ENCODE measurements at places on chromosomes 16 and 17.
A peak's percentile ranks its signal among the peaks of the same experiment; 100 is the strongest.

DNA sequence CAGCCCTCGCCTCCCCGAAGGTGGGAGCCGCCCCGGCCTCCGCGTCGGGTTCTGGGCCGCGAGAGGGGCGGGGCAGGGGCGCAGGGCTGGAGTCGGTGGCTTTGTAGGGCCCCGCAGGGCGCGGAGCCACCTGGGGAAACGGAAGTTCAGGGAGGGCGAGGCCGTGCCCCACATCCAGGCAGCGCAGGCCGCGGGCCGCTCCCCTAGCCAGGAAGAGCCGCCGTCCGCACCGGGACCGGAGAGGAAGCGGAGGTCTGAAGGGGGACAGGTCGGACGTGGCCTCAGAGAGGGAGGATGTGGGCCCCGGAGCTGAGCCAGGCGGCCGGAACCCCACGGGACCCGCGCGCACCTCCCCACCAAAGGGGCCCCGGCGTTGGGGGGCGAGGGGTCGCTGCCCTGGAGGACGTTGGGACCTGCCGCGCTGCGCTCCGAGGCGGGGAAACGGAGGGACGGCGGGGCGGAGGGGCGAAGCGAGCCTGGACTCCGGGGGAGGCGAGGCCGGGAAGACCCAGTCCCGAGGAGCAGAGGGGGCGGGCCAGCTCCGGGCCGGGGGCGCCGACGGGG, 482 bp upstream of the SLC16A3 start:
- DNase-seq, result no peak

DNA sequence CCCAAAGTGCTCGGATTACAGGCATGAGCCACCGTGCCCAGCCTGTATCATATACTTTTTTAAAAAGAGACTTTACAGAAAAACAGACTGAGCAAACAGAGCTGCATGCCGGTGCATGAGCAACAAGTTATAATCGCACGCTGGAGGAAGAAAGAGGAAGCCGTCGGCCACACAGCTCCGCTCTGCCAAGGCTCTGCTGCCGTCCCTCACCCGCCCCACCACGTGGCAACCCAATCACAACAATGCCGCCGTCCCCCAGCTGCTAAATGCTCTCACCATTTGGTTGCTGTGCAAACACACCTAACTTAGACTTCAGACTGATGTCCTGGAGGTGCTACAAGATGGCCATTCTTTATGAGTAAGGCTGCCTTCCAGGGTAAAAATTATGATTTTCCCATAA, 83.5 kb downstream of the ADCY9 start:
- no peak for DNase-seq

GRCh38 chr17:37392024-37392590, 14.5 kb downstream of the ACACA start:
- no peak for DNase-seq

DNA sequence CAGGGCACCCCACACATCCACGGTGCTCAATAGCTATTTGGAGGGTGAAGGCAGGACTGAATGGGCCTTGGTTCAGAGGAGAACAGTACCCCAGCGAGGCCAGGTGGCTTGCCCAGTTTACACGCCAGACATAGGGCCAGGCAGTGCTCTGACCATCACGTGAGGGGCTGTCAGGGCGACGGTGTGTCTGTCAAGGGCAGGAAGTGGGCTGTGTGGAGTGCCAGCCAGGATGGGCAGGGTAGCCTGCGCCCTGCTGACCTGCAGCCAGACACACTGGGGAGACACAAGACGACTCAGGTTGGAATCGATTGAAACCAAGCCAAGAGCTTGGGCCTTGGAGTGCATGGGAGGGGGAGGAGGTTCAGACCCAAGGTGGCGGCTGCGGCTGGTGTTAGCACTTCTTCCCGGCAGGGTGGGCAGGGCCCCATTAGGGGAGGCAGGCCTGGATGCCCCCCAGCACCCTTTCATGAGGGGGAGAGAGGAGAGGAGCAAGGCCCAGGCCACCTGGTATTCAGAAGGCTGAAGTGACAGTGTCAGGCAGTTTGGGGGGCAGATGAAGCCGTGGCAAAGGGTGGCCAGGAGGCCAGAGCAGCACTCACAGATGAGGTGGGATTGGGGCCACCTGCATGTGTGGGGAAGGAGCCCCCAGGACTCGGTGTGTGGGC, 68.2 kb downstream of the SREBF1 start:
- no peak for DNase-seq

- no peak for DNase-seq
Measured at GRCh38 chr16:535446-536405, 8.2 kb downstream of the CAPN15 start.

GRCh38 chr16:57628008-57628781, at the start of gene ADGRG1:
Gene ADGRG1 (plus strand): TSS chr16:57628630. CDS start chr16:57650288, 21,658 bp downstream.
- peak; percentile 32 for DNase-seq

DNA sequence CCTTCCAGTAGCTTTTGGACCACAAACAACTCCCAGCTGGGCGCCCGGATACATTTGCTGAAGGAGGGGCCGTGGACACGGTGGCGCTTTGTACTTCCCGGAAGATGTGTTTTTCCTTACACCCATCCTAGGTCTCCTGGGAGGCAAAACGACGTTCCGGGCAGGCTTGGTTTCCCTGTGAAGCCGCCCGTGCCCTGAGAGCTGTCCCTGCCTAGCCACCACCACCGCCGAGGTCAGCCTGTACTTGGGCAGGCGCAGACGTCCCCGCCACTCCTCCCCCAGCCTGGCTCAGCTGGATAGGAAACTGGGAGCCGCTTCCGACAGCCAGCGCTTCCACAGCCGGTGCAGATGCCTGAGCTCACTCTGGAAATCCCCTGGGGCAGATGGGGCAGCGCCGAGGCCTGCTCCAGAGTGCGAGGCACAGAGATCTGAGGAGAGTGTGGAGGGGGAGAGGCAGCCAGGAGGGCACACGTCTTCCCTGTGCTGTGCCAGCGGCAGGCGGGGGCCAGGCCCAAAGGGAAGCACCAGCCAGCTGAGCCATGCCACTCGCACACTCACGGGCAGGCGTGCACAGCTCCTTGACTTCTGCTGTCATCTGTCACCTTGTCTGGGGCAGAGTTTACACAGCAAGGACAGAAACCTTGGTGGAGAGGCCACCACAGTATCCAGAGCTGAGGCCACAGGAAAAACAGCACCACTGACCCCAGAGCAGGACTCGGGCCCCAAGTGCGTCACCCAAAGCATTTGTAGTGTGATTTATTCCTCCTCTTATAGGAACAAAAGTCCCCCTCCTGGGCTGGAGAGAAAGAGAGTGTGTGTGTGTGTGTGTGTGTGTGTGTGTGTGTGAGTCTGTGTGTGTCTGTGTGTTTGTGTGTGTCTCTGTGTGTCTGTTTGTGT, 3.0 kb downstream of the RHBDF2 start:
- DNase-seq, result no peak

DNA sequence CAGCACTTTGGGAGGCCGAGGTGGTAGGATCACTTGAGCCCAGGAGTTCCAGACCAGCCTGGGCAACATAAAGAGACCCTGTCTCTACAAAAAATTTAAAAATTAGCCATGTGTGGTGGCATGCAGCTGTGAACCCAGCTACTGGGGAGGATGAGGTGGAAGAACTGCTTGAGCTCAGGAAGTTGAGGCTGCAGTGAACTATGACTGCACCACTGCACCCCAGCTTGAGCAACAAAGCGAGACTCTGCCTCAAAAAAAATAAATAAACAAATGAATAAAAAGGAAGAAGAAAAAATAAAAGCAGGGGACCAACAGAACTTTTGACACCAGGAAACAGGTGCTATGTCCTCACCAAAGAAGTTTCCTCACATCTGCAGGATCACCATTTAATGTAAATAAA, 14.2 kb downstream of the TERF2 start:
- no peak for DNase-seq
